Stimulated activated CD4-positive, alpha-beta T cell treated with anti-CD3 and anti-CD28 coated beads, Interleukin-4, amount 100 ng/mL, for 48 hours (primary cell): ENCODE measurements at places on chromosomes 1 and 21.

GRCh38 chr1:56070601-56071000, 508.8 kb downstream of the PLPP3 start:
- no peak for DNase-seq

- DNase-seq: no peak
Measured at GRCh38 chr1:107548276-107548675, 407.4 kb downstream of the NTNG1 start.

- no peak for DNase-seq
Measured at GRCh38 chr1:119861547-119861946, 34.8 kb downstream of the ADAM30 start.

DNA sequence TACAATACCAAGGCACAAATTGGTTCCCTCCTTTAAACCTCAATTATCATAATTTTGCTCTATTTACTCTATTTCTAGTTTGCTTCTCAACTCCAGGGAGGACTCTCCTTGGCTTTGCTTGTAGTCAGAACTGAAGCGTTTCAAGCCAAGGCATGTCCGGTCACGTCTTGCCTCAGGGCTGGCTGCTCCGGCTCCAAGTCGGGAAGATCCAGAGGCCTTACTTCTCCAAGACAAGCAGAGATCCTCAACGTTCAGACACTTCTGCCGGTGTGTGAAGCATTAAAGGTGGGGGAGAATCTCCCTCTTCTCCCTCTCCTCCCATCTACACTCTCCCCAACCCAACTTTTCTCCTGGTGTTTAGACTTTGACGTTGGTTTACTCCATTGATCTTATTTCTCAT, 7.2 kb upstream of the HHAT start:
- no peak for DNase-seq

GRCh38 chr1:47578026-47578720, 140.3 kb downstream of the FOXD2 start:
- DNase-seq: no peak

DNA sequence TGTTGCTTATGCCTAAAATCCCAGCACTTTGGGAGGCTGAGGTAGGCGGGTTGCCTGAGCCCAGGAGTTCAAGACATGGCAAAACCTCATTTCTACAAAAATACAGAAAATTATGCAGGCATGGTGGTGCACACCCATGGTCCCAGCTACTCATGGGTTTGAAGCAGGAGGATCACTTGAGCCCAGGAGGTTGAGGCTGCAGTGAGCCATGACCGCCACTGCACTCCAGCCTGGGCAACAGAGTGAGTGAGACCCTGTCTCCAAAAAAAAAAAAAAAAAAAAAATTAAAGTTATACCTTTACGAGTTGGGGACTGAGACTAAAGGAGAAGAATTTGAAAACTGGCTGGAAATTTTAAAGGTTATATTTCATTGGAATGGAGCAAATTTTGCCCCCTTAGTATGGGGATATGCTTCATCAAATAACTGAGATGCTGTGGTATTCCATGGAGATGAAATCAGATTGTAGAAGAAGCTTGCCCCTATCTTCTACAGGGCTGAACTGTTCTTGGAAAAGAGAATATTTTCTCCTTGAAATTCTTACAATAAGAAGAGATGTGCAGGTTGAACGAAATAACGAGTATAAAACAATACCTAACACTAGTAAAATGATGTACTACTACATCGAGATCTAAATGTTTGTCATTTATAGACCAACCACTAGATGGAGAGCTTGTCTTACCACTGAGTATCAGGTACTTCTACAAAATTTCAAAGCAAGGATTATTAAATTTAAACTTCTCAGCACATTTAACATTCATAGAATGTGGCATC, 34.9 kb upstream of the SCYL3 start:
- no peak for DNase-seq

GRCh38 chr1:205581321-205581980, 50.4 kb downstream of the ELK4 start:
- no peak for DNase-seq
